Right lobe of liver (tissue), 6 donors: ENCODE measurements at places on chromosomes 16 and 17.

GRCh38 chr17:48024149-48025039, 13.2 kb downstream of the COPZ2 start:
- peak; percentile 66 for DNase-seq

- no peak for DNase-seq
Measured at GRCh38 chr17:22310717-22311686, 618.7 kb downstream of the KCNJ18 start.

- DNase-seq, result no peak
Measured at GRCh38 chr17:42055496-42055895, 5.1 kb upstream of the C17orf113 start.

- no peak for DNase-seq
Measured at GRCh38 chr16:68627951-68628425, 17.1 kb upstream of the CDH3 start.

GRCh38 chr17:30812218-30813177, 12.0 kb downstream of the CRLF3 start:
- DNase-seq, result no peak

DNA sequence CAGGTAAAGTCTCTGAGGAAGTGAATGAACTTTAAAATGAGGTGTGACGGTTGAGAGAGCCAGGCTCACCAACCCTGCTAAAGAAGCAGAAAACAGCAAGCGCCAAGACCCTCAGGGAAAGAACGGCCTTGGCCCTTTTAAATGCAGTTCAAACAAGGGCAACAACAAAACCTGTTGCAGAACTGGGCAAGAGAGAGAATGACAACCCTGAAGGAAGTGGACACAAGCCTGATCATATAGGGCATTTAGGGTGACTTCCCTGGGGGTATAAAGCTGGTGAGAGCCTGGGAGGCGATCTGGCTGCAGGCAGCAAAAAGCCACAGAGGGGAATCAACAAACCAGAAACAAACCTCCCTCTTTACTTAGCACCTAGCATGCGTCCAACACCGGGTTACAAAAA, 1.0 kb downstream of the CPPED1 start:
- no peak for DNase-seq

DNA sequence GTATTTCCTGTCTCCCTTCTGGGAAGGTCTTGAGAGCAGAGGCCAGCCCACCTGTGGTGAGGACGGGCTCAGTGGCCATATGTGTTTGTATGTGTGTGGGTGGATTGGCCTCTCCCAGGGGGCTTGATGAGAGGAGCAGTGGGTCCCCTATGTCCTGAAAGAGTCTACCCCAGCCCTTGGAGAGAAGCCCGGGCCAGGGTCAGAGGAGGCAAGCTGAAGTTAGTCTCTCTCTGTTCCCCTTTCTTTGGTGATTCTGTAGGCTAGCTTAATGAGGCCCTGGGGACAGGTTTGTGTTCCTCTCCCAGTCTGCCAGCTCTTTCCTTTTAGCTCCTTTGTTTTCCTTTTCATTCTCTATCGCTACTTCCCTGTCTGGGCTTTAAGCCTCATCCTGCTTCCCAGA, 23.8 kb upstream of the NFATC3 start:
- no peak for DNase-seq

GRCh38 chr17:39174920-39175694, 9.1 kb upstream of the ARL5C start:
- no peak for DNase-seq

DNA sequence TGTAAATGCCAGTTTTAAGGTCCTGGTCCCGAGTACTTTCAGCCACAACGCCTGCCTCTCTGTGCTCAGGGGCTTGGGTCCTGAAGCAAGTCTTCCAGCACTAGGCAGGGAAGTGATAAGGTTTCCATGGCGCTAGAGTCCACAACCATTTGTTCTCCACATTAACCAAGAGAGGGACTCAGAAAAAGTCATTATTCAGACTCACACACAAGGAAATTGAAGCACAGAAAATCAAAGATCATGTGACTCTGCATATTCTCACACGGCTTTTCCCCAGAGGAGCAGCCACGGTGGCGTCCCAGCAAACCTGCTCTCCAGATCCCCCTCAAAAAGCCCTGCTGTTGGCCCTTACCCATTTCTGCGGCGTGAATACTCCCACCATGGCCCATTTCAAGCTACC, 9.7 kb downstream of the ENPP7 start:
- no peak for DNase-seq

GRCh38 chr17:57880086-57880456, 30.2 kb upstream of the MRPS23 start:
- DNase-seq, result no peak

GRCh38 chr17:80847496-80848230, 144.0 kb upstream of the CHMP6 start:
- no peak for DNase-seq

DNA sequence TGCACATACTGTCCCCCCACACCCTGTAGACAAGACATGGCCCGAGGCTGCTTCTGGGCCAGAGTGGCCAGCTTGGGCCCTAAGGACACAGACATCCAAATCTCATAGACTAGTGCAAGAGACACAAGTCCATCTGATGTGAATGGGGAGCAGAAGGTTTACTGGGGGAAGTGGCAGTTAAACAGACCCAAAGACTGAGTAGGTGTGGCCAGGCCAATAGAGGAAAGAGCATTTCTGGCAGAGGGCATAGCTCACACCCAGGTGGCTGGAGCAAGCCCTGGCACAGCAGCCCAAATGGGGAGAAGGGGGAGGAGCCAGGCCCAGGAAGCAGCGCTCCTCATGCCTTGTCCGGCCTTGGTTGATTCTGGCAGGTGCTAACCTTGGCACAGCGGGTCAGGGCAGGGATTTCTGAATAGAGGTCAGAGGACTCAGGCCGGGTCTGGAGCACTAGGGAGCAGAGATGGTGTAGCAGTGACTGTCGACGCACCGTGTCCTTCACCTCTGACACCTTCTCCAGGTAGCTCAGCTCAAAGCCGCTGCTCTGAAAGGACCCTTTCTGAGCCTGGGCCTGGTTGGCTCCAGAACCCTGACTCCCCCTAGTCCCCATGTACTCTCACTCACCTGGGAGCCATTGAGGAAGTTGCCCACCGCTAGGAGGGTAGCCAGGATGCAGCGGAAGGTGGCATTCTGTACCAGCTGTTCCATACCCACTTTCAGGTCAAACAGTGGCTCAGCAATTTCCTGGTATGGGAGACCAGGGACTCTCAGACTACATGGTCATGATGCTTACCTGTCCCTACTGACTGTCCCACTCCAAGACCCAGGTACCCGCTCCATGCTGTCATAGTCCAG, 4.1 kb downstream of the TMEM208 start:
- peak; percentile 78 for DNase-seq

DNA sequence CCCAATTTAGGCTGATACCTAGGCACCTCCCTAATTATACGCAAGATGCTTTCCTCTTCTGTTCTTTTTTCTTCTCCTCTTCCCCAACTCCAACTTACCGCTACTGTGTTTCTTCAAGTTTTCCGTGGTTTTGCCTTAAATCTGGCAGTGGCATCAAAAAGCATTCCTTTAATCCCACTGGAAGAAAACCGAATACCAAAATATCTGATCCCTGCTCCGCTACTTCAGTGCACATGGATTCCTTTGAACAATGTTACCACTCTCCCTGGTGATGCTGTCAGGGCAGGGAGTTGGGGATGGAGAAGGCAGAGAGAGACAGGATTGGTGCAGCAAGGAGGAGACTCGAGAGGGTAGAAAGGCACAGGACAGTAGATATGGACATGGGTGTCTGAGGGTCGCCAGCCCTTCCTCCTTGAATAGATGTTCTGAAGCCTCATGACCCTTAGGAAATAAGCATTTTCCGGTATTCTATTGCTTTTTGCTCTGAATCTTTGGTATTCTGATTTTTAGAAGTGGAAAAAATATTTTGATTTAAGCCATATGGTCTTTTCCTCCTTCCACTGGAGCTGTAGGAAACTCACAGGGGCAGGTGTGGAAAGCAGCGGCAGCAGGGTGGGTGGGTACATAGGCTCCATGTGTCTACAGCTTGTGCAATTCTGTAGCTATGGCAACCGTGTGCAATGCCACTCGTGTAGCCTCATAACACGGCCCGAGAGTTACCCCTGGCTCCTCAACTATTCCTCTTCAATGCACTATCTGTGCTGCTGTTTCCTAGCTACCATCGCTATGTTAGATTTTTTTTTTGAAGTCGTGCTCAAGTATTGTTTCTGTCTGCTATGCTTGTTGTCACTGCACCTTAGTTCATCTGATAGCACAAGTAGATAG, 32.3 kb upstream of the TANC2 start:
- no peak for DNase-seq

DNA sequence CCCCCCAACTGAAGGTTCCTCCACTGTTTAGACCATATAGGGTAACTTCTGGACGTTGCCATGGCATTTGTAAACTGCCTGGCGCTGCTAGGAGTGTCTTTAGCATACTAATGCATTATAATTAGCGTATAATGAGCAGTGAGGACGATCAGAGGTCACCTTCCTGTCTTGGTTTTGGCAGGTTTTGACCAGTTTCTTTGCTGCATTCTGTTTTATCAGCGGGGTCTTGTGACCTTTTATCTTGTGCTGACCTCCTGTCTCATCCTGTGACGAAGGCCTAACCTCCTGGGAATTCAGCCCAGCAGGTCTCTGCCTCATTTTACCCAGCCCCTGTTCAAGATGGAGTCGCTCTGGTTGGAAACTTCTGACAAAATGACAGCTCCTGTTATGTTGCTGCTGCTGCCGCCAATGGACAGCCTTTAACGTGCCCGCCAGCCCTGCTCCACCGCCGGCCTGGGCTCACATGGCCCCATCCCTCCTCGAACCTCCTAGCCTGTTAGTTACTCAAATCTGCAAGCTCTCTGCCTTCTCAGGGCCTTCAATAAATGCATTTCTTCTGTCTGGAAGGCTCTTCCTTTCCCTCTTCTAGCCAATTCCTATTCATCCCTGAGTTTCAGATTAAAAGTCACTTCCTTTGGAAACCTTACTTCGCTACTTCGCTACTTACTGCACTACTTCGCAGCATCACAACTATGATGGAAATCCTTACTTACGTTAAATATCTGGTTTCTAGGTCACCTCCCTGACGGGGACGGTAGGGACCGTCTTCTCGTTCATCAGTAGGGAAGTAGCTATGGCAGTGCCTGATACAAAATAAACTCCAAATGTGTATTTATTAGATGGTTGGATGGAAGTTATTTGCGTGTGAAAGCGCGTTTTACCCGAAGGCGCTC, 640 bp upstream of the NAGLU start:
- DNase-seq, result peak; percentile 52

- DNase-seq, result no peak
Measured at GRCh38 chr16:81450783-81451491, 6.3 kb downstream of the CMIP start.

DNA sequence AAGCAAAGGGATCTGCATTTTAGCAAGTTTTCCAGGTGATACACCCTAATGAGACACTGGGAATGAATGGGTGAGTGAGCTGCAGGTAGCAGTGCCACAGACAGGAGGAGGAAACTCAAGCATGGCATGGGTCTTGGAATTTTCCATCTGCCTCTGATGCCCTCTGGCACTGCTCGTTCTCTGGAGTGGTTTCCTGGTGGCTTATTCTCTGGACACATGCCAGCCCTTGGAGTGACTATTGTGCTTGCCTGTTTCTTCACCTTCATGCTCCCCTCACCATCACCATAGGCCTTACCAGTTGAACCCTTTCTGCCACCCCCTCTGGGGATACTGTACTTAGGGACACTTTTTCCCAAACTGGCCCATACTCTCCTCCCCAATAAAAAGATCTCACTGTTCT, 1.6 kb downstream of the COASY start:
- no peak for DNase-seq

DNA sequence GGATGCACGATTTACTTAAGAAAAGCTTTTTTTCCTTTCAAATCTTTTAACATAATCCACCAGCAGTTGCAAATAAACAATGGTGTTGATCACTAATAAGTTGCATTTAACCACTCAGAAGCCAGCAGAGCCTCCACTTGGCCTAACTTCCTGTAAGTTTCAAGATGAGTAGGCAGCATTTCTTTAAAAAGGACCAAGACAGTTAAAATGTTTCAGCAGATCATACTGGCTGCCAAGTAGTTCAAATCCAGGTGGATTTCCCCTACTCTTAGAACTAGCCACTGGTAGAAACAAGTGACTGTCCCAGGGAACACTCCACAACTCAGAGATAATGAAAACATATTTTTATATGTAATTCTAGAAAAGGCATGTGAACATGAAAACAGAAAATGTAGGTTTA, 17.0 kb upstream of the RFFL start:
- DNase-seq, result no peak

DNA sequence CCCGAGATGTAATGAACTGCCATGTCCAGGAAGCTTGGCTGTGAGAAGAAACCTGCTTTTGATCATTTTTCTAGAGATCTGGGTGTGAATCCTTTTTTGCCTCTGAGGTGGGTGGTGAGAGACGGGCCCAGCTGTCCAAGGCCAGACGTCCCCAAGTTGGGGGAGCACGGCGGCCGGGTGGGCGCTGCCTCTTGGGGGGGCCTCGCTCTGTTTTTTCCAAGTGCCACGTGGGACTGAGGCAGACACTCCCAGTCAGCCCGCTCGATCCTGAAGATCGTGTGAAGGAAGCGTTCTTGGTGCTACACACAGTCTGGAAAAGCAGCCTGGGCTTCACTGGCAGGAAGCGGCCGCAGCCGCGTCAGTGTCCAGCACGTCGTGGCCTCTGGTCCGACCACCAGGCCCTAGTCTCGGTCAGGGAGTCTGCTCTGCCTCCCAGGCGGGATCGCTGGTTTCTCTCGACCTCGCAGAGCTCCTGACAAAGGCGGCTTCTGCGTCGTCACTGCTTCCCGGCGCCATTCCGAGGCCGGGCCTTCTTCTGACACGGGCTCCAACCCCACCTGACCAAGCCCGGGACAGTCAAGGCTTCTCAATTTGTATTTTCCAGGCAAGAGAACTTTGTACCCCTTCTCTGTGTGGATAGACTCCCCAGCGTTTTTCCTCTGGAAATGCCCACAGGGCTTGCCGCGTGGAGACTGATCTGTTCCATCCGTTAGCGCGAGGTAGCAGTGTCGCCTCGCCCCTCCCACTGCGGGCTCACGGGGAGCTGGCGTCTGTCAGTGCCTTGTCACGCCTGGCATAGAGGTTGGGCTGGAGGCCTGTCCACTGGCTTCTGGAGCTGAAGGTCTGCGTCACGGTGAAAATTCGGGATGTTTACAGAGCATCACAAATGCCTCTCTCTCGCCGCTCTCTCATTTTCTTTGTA, 12.4 kb downstream of the PRSS27 start:
- no peak for DNase-seq

GRCh38 chr17:58756246-58757161, 850 bp downstream of the PPM1E start:
- DNase-seq, result no peak

DNA sequence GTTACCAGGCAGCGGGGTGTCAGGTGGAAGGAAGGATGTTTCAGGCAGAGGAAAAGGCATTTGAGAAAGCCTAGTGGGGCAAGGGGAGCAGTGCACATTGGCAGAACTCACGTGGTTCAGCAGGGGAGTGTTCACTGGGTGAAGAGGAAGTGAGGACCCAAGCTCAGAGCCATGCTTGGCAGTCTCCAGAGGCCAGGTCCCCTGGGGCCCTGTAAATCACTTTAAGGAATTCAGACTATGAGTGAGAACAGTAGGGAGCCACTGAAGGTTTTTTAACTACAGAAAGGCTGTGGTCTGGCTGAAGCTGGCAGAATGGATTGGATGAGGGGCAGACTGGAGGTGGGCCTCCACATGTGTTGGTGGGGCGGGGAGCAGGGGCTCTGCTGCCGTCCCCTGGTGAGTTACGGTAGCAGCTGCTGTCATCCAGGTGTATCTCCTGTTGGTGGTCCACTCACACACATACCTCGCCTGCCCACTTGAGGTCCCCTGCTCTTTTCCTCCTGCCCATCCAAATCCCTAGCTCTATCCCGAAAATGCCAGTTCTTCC, 5.1 kb downstream of the CLEC16A start:
- no peak for DNase-seq

- peak; percentile 67 for DNase-seq
Measured at GRCh38 chr16:28326881-28327610, 34.7 kb downstream of the SBK1 start.
